Activated CD4-positive, alpha-beta T cell treated with anti-CD3 and anti-CD28 coated beads, Interleukin-2, amount 10 ng/mL, durations not matched to agents 24 days and 14 days (primary cell): ENCODE measurements at places on chromosomes 1 and 21.

GRCh38 chr1:4700801-4701200 lies 46.4 kb downstream of the AJAP1 start:
- DNase-seq = no peak

DNA sequence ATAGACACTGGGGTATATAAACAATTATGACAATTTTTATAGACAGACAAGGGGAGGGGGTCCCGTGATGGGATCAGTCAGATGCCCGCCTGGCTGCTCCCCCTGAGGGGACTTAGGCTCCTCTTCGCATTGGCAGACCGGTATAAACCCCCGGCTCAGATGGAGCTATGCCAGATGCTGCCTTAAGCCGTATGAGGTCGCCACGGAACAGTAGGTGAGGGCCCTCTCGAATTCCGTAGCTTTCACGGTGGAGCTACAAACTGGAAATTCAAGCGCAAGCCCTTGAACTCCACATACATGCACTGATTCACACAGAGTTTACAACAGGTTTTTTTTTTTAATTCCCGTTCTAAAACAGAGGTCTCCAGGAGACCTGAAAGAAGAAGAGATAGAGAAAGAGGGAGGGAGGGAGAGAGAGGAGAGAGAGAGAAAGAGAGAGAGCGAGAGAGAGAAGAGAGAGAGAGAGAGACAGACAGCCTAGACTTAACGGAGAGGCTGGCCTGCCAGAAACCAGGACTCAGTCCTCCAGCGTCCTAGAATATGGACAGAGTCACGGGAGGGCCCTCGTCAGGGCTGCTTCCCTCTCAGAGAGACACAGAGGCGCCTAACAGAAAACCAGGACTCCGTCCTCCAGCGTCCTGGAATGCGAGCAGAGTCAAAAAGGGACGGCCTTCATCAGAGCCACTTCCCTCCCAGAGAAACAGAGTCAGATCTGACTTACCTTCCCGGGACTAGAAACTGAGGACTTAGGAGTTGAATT lies 24.4 kb upstream of the TMEM54 start:
- DNase-seq = peak; percentile 73

DNA sequence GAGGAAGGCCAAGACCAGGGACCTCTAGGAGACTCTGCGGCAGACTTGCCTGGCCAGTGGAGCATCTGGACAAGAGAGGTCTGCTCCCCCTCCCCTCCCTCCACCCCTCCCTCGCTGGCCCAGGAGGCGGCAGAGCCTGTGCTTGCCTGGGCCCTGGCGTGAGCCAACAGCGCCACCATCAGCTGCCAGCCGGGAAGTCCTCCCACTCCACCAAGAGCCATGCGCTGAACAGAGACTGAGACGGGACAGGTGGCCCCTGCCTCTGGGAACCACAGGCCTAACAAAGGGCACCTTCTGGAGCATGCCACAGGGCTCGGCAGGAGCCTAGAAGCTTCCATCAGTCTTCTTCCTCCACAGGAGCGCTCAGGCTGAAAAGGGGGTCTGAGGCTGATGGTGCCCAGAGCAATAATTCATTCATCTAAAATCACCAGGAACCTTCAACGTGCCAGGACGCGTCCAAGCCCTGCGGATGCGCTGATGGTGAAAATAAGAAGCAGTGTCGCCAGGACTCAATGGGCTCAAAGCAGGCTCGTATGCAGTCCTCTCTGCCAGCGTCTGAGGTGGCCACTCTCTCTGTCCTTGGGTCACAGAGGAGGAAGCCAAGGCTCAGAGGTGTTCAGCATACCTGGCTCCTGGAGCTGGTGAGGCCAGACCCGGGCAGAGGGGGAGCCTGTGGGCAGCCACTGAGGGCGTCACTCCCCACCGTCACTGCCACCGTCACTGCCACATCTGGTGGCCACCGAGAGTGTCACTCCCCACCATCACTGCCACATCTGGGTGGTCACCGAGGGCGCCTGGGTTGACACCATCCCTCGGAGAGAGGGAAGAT lies 161.2 kb downstream of the NPHP4 start:
- DNase-seq = no peak

- no peak for DNase-seq
Observed at GRCh38 chr21:25062061-25062460, 545.2 kb downstream of the MRPL39 start.

DNA sequence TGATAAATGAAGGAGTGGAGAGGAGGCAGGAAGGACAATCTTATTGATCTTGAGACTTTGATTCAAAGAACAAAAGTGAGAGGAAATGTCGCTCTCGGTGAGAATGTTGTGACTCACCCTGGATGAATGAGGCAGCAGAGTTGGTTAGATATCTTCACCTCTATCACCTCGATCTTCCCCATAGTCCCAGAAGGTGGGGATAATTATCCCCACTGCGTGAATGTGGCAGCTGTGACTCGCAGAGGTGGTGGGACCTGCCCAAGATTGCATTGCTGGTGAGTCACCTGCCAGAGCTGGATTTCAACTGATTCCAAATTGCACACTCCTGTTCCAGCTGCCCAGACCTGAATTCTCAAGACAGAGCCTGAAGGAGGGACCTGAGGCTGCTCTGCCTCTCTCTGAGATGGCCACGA lies 105.0 kb downstream of the MATN1 start:
- DNase-seq = no peak

- DNase-seq = peak; percentile 74
Observed at GRCh38 chr1:119475866-119476439, 31.1 kb upstream of the HSD3B1 start.

GRCh38 chr1:245779797-245780755 lies 625.3 kb downstream of the KIF26B start:
- no peak for DNase-seq

DNA sequence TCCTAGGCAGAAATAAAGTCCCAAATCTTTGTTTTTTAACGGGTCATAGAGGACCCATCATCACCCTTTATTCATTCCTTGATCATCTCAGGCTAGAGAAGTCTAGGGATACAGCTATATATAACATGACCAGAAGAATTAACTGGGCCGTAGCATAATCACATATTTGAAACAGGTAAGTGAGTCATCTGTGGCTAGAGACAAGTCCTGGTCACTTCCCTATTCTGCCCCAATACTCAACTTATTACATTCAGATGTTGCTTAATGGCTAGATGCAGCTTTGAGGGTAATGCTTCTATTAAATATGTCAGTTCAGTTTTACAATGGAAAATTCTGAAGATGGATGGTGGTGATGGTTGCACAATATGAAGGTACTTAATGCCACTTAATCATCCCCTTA lies 47.0 kb downstream of the EXO1 start:
- DNase-seq = no peak

GRCh38 chr21:28439251-28439650 lies 553.4 kb downstream of the LTN1 start:
- no peak for DNase-seq

- DNase-seq = no peak
Observed at GRCh38 chr1:46903481-46903880, 37.8 kb downstream of the CYP4A11 start.

DNA sequence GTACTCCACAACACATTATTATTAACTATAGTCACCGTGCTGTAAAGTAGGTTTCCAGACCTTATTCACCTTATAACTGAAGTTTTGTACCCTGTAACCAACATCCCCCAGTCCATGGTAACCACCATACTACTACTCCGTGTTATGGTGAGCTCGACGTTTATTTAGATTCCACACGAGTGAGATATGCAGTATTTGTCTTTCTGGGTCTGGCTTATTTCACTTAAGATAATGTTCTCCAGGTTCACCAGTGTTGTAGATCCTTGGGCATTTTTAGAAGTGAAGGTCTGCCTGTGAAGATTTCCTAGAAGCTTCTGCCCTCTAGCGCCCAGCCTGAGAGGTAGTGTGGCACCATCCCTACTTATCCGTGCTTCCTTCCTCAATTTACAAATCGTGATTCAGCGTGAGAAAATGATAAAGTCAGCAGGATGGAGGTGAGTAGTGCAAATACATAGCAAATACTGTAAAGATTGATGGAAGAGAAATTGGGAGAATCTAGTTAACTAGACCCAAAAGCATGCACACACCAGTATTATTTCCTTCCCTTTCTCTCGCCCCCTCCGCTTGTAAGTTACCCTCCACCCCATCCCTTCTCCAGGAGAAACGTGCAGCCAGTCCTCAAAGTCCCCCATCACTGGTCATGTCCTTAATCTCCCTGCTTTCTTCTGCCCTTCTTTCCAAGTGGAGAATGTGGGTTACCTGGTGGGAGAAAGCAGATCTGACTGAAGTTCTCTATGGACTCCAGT lies 36.0 kb upstream of the DISC1 start:
- peak; percentile 81 for DNase-seq

DNA sequence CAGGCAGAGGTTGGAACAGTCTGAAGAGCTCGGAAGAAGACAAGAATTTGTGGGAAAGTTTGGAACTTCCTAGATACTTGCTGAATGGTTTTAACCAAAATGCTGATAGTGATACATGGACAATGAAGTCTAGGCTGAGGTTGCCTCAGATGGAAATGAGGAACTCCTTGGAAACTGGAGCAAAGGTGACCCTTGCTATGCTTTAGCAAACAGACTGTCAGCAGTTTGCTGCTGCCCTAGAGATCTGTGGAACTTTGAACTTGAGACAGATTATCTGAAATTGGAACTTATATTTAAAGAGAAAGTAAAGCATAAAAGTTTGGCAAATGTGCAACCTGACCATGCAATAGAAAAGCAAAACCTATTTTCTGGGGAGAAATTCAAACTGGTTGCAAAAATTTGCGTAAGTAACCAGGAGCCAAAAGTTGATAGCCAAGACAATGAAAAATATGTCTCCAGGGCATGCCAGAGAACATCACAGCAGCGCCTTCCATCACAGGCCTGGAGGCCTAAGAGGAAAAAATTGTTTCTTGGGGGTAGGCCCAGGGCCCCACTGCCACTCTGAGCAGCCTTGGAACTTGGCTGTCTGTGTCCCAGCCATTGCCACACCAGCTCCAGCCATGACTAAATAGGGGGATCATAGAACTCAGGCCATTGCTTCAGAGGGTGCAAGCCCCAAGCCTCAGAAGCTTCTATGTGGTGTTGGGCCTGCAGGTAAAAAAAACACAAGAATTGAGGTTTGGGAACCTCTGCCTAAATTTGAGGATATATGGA lies 675.3 kb downstream of the LTN1 start:
- DNase-seq = no peak

GRCh38 chr1:86956221-86956620 lies 41.8 kb downstream of the HS2ST1 start:
- DNase-seq = no peak

- no peak for DNase-seq
Observed at GRCh38 chr1:221739018-221739676, 2.7 kb downstream of the DUSP10 start.

DNA sequence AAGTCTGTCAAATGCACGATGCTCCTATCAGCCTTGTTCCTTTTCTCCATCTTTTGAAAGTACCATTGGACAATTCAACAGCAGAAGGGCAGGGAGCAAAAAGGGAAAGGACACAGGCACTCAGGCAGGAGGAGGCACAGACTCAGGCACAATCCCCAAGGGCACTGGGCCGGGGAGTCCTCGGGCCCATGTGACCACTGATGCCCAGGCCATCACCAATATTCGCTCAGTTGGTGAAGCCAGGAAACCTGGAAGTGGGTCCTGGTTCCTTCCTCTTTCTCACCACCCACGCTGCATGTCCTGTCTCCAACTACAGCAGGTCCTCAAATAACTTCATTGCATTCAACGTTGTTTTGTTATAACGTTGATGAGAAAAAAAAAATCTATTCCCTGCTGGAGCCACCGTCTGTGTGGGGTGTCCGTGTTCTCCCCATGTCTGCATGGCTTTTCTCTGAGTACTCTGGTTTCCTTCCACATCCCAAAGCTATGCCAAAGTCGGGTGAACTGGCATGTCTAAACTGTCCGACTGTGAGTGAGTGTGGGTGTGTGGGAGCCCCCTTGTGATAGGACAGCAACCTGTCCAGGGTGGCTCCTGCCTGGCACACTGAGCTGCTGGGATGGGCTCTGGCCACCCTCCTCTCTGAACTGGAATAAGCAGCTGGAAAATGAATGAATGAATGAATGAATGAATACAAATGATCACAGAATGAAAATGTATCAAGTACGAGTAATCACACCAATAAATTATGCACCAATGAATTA lies 12.5 kb downstream of the NID1 start:
- no peak for DNase-seq

DNA sequence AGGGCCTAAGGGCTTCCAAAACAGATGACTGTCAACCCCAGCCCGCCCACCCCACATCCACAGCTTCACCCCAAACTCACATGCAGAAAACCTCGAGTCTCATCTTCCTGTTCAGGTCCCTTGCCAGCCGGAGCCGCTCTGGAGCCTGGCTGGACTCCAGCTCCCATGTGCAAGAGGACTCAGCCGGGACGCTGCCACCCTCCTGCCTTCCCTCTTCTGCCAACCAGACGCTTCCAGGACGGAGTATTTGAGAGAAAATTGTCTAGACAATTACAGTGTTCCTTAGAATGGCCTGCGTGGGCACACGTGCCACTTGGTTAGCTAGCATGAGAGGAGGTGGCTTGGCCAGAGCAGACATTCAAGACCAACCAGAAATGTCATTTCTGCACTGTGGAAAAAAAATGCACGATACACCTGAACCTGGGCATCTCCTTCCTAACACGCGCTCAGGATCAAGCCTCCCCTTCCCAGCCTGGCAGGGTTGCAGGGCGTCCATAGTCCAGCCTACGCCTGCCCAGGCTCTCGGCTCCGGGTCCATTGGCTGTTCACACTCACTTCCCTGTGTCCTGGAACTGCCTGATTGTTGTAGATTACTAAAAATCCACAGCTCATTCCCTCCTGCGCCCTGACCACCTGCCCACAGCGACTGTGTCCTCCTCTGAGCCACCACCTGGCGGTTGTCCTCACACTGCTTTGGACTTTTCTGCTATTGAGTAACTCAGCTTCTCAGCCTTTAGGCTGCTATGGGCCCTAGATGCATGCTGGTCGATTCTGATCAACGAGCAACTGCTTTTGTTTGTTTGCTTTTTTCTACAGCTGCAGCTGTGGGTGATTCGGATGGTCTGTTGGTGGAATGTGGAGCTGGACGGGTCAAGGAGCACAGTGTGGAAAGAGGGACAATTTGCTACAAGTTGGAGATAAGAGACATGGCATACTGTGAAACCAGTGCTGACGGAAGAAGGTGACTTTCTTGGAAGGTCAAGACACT lies at the start of gene CLDN14:
TSS of gene CLDN14 (minus strand) at position 708 of the 988 bp plus-strand sequence. CDS start 18,427 bp downstream, outside the sequence.
- no peak for DNase-seq

DNA sequence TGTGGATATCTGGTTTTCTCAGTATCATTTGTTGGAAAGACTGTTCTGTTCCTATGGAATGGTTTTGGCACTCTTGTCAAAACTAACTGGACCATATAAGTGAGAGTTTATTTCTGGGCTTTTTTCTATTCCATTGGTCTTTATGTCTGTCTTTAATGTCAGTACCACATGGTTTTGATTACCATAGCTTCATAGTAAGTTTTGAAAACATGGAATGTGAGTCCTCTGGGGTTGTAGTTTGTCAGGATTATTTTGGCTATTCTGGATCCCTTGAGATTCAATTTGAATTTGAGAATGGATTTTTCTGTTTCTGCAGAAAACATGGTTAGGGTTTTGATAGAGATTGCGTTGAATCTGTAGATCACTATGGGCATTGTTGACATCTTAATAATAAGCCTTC lies 107.9 kb downstream of the ZFYVE9 start:
- no peak for DNase-seq

- DNase-seq = peak; percentile 69
Observed at GRCh38 chr1:83905315-83905907, 93.5 kb downstream of the TTLL7 start.
